Activated naive CD4-positive, alpha-beta T cell treated with anti-CD3 and anti-CD28 coated beads for 36 hours (primary cell): ENCODE measurements at places on chromosomes 5 and 9. TPM values are rescaled to one million over a fixed set of nuclear protein-coding genes. Genes with fewer than 3 reads are reported as not detected.

- DNase-seq = no peak
- no peak overlapping the region for H3K4me3 ChIP-seq
- H3K27me3 ChIP-seq = no peaks in the 10 kb centered on the region
- no peak overlapping the region for H3K27ac ChIP-seq
- peaks cover 33% of the 10 kb centered on the region for H3K36me3 ChIP-seq
- no peaks in the 10 kb centered on the region for H3K4me1 ChIP-seq
Observed at GRCh38 chr9:92631452-92632343, 38.2 kb downstream of the IPPK start.

GRCh38 chr9:131838530-131839280 is 98.8 kb upstream of the RAPGEF1 start:
- H3K27me3 ChIP-seq = peaks cover 41% of the 10 kb centered on the region
- H3K4me1 ChIP-seq = peaks cover 12% of the 10 kb centered on the region
- no peak for DNase-seq
- no peak overlapping the region for H3K27ac ChIP-seq
- H3K4me3 ChIP-seq = no peak overlapping the region

DNA sequence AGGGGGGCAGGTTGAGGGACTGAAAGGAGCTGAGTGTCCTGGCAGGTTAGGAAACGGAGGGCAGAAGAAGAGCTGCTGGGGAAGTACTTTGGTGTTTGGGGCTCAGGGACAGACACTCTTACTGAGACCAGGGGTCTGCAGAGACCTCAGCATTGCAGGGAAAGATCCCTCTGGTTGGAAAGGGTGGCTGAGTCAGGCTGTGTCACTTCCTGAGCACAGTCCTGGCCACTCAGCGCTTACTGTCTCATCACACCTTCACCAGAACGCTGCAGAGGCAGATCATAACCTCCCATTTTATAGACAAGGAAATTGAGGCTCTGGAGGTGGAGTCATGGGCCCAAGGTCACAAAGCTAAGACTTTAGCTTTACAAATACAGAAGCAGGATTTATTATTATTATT is 54.3 kb downstream of the LMX1B start:
- no peak overlapping the region for H3K4me3 ChIP-seq
- no peak for DNase-seq
- H3K36me3 ChIP-seq = no peaks in the 10 kb centered on the region

The DNM1 gene
- 0.07 TPM for total RNA-seq

GRCh38 chr5:178334861-178335260 is 102.3 kb upstream of the PHYKPL start:
- H3K4me1 ChIP-seq = peaks cover 6% of the 10 kb centered on the region
- H3K27me3 ChIP-seq = no peaks in the 10 kb centered on the region
- no peak overlapping the region for H3K27ac ChIP-seq
- no peak for DNase-seq

- H3K27ac ChIP-seq = no peak overlapping the region
- no peak for DNase-seq
- no peaks in the 10 kb centered on the region for H3K4me1 ChIP-seq
- H3K36me3 ChIP-seq = no peaks in the 10 kb centered on the region
Observed at GRCh38 chr5:160774666-160775315, 77.2 kb downstream of the ATP10B start.

The NUDT12 gene
- 4.0 TPM for total RNA-seq

DNA sequence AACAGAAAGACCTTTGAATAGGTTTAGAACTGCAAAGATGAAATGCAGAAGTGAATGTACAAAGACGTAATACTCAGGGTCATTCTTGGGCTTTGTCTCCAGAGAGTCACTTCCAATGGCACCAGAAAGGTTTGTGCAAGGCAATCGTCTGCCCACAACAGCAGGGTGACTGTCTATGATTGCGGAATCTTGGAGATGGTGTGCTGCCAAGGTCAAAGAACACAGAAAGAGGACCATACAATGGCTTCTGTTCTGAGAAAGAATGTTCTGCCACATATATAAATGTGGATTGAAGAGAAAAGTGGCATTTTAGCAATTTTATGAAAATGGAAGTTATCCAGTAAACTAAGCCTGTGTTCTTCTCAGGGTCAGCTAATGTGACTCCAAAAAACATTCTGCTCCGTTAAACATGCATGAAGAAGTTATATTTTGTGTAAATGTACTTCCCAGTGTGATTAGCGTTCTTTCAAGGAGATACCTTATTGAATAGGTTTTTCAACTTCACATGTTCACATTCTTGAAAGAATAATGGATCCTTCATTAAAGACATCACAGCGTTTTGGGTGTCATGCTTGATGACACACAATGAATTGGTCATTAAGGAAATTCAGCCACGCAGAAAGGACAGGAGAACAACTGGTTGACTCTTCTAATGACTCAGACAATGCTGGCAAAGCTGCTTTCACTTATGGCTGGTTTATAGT is 73.4 kb upstream of the CDH6 start:
- no peaks in the 10 kb centered on the region for H3K4me1 ChIP-seq
- no peaks in the 10 kb centered on the region for H3K27me3 ChIP-seq
- H3K36me3 ChIP-seq = no peaks in the 10 kb centered on the region
- no peak overlapping the region for H3K27ac ChIP-seq
- DNase-seq = no peak
- H3K4me3 ChIP-seq = no peak overlapping the region

The LRRC70 gene
- total RNA-seq = 0.91 TPM

The ZDHHC11B gene
- not detected for total RNA-seq

DNA sequence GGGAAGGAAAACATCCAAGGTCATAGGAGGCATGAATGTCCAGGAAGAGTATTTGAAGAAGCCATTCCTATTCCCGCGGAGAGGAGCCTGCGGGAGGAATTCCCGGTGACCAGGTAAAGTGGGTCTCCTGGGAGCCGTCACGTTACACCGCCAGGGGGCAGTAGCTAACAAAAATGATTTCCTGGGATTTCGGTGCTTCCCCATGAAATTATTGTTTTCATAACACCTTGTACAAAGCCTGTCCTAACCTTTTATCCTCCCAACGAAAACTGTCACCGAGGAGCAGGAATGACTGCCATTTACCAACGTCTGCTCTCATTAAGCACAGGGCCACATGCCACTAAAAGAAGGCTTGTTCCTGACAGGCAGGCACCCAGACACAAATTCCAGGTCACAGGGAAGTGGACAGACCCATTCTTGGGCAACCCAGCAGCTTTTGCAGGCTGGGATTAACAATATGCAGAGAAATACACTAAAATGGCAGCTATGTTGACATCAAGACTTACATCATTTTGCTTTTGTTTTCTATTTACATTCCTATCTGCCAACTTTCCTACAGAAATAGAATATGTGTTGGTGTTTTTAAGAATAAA is 41.2 kb upstream of the CTSL start:
- DNase-seq = peak; percentile 22
- H3K27me3 ChIP-seq = no peaks in the 10 kb centered on the region
- no peaks in the 10 kb centered on the region for H3K36me3 ChIP-seq
- no peak overlapping the region for H3K27ac ChIP-seq
- H3K4me3 ChIP-seq = no peak overlapping the region

The PLAC8L1 gene
- total RNA-seq = 0.40 TPM

GRCh38 chr5:93741136-93741811 is at the start of gene POU5F2:
Gene POU5F2 (minus strand): TSS chr5:93741600. CDS start chr5:93741563, 37 bp downstream.
- H3K36me3 ChIP-seq = peaks cover 49% of the 10 kb centered on the region
- no peak within 1 kb of the TSS for H3K27ac ChIP-seq
- no peaks in the 10 kb centered on the region for H3K27me3 ChIP-seq
- no peaks in the 10 kb centered on the region for H3K4me1 ChIP-seq
- no peak within 1 kb of the TSS for H3K4me3 ChIP-seq

The IFNB1 gene
- 0.57 TPM for total RNA-seq

- no peaks in the 10 kb centered on the region for H3K27me3 ChIP-seq
- H3K4me1 ChIP-seq = peaks cover 5% of the 10 kb centered on the region
- H3K27ac ChIP-seq = no peak overlapping the region
- no peak overlapping the region for H3K4me3 ChIP-seq
Observed at GRCh38 chr5:14476786-14477435, 104.7 kb upstream of the OTULINL start.

The IL17B gene
- not detected for total RNA-seq

The PGM5 gene
- total RNA-seq = not detected

DNA sequence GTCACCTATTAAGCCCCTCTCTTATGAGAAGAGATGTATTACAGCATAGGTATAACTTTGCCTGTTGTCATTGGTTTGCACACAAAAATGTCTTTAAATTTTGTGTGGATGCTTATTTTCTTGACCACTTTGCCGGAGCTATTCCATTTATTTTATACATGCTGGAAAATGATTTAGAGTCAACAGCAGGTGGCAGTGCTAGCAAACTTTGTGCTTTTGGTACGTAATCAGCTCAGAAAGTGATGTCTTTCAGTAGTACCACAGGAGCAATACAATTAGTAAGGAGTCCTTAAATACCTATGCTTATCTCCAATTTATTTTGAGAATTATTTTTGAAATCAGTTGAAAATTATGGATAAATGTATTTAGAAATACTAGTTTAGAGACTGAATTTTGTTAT is 19.8 kb upstream of the NUDT12 start:
- H3K4me1 ChIP-seq = no peaks in the 10 kb centered on the region
- peaks cover 3% of the 10 kb centered on the region for H3K27me3 ChIP-seq
- peak; percentile 42 for DNase-seq
- no peak overlapping the region for H3K4me3 ChIP-seq

The FIBCD1 gene
- not detected for total RNA-seq

GRCh38 chr9:90929626-90930025 is 128.0 kb downstream of the SYK start:
- no peak overlapping the region for H3K27ac ChIP-seq
- peaks cover 2% of the 10 kb centered on the region for H3K27me3 ChIP-seq
- no peaks in the 10 kb centered on the region for H3K36me3 ChIP-seq

- peaks cover 33% of the 10 kb centered on the region for H3K27me3 ChIP-seq
- no peak for DNase-seq
- H3K27ac ChIP-seq = no peak within 1 kb of the TSS
Observed at GRCh38 chr5:180649297-180650039, at the start of gene FLT4. Gene FLT4 (minus strand): TSS chr5:180649600. CDS start chr5:180649545, 55 bp downstream.

DNA sequence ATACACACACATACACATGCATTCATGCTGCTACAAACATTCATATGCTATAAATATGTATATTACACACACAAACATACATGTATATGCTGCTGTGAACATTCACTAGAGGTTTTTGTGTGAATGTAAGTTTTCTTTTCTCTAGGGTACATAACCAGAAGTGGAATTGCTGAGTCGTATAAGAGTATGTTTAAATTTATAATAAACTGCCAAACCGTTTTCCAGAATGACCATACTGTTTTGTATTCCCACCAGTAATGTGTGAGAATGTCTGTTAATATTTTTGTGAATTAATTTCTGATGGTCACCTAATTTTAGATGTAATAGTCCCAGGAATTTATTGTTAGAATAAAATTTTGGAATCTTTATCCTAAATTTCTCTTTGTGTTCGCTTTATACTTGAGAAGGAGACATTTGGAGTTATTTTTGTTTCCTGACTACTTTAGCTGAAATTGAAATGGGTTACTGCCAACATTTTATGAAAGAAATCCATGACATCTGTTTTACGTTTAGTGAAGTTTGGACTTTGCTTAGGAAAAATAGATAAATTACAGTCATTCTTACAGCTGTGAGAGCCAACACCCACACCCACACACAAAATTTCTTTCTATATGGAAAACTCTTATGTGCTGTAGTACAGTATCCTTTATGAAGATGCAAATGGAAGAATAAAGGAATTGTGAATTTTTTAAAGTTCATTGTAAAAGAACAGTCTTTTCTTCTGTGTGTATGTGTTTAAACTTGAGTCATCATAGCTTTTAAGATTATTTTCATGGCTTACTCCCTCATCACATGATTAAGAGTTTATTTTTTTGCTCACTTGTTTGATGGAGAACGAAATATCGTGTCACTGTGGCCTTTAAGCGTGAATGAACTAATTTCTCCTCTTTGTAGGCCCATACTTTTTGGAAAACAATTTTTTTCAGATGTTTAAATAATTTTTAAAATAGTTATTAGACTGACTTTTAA is 24.3 kb downstream of the CENPP start:
- no peak for DNase-seq
- peaks cover 24% of the 10 kb centered on the region for H3K36me3 ChIP-seq
- H3K27me3 ChIP-seq = no peaks in the 10 kb centered on the region
- H3K4me3 ChIP-seq = no peak overlapping the region
- peaks cover 5% of the 10 kb centered on the region for H3K4me1 ChIP-seq
- no peak overlapping the region for H3K27ac ChIP-seq

The GABRB2 gene
- not detected for total RNA-seq

GRCh38 chr9:84270847-84271530 is 69.6 kb downstream of the SLC28A3 start:
- DNase-seq = no peak
- H3K4me3 ChIP-seq = peak overlapping the region; percentile 75
- H3K27me3 ChIP-seq = peaks cover 34% of the 10 kb centered on the region
- H3K4me1 ChIP-seq = peaks cover 14% of the 10 kb centered on the region
- H3K27ac ChIP-seq = peak overlapping the region; percentile 59
